ENCODE measurements at places on chromosomes 3 and 15.
A peak's percentile ranks its signal among the peaks of the same experiment; 100 is the strongest.

DNA sequence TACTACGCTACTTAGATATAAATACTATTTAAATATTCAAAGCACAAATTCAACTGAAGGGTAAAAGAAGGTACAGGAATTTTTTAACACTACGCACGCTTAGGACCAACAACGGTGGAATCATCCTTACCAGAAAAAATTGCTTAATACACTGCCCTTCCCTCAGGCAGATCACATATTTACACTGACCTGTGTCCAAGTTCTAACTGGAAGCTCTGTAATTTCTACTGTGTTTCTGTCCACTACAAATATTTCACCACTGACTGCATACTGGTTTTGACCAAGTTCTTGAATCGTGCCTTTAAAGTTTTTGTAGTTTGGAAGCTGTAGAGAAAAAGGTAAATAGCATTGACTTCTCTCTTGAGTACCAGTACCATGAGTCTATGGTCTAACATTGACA, 44.2 kb downstream of the TOP2B start:
- no peak for DNase-seq

DNA sequence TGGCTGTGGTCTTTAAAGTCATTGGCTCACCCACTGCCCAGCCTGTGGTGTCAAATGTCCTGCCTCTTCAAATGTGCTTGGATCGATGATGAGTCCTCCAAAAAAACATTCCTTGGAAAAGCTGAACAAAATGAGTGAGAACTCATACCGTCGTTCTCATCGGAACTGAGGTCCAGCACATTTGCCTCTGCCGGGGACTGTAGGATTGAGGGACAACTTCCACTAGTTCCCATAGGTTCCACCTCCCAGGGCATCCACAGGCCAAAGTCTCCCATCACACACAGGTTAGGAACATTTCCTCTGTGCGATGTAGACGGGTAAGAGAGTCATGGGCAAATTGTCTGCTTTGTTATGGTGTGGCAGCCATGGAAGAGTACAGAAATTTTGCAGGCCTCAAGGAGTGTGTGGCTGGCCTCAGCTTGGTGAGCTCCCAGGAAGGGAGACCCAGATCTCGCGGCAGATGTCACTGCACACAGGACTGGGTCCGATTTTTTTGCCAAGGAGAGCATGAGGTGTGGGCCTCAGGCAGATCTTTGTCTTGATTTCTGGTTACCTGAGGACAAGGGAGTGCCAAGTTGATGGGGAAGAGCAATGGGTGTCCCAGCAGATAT, 115.7 kb downstream of the SNRPN start:
- DNase-seq, result no peak

- DNase-seq, result no peak
These were observed 70.5 kb upstream of the SLCO3A1 start for GRCh38 chr15:91783008-91783407.

GRCh38 chr15:36501063-36501678, 78.3 kb upstream of the CDIN1 start:
- DNase-seq, result peak; percentile 44

- DNase-seq, result no peak
These were observed 164.0 kb upstream of the HES1 start for GRCh38 chr3:193971966-193972365.

DNA sequence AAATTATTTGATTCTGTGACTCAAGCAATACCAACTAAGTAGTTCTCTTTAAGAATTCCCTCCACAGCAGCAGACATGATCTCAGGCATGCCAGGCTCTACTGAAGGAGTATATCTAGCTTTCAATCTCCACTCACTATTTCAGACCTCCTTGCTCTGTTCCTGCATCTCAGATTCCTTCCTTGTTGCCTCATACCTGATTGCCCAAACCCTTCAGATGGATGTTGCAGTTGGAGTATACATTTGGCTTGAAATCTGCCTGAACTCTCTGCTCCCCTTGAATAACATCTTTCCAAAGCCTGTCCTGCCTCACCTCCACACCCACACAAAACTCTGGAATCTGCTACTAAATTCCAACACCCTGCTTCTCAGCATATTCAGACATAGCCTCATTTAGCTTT, 19.8 kb upstream of the TM4SF4 start:
- no peak for DNase-seq

DNA sequence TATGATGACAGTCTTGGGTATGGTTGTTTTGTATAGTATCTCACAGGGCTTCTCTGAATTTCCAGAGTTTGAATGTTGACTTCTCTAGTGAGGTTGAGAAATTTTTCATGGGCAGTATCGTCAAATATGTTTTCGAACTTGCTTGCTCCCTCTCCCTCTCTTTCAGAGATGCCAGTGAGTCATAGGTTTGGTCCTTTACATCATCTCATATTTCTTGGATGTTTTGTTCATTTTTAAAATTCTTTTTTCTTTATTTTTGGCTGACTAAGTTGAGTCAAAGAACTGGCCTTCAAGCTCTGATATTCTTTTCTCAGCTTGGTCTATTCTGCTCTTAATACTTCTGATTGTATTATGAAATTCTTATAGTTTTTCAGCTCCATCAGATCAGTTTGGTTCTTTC, 282.3 kb upstream of the NECTIN3 start:
- DNase-seq, result no peak

DNA sequence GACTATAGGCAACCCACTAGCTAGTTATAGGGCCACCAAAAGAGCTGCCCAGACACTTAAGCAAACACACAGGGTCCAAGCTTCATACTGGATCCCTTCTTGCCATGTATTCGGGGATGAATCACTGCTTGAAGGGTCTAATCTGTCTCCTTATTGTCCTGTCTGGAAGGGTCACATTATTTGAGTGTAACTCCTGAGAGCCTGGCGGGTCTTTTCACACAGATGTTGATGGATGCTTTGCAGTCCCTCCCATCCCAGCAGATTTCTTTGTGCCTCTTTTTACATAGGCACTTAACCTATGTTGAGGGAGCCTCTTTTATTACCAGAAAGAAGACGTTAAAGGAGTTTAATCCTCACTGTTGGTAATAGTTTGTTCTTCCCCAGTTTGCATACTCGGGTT, 56.6 kb downstream of the BBX start:
- DNase-seq, result no peak

- DNase-seq, result peak; percentile 75
These were observed 125.8 kb upstream of the GALNT15 start for GRCh38 chr3:16048435-16049318.

GRCh38 chr3:46656778-46657556, 36.5 kb downstream of the ALS2CL start:
- no peak for DNase-seq
